ENCODE measurements at places on chromosomes 4 and X.

DNA sequence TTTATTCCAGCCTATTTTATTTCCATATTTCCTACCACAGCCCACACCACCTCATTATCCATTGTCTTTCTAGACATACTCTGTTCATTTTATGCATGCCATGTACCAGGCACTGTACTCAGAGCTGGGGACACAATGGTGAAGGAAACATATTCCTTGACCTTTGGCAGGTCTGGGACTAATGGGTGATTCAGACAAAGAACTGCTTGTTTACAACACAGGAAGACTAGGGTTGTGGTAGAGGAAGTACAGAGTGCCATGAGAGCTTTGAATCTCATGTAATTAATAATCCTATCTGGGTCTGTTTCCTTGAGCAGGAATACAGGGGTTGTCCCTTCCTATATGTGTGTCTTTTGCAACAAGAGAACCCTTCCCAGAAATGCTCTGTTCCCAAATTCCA is 75.1 kb upstream of the NUDT10 start:
- no peak for DNase-seq

DNA sequence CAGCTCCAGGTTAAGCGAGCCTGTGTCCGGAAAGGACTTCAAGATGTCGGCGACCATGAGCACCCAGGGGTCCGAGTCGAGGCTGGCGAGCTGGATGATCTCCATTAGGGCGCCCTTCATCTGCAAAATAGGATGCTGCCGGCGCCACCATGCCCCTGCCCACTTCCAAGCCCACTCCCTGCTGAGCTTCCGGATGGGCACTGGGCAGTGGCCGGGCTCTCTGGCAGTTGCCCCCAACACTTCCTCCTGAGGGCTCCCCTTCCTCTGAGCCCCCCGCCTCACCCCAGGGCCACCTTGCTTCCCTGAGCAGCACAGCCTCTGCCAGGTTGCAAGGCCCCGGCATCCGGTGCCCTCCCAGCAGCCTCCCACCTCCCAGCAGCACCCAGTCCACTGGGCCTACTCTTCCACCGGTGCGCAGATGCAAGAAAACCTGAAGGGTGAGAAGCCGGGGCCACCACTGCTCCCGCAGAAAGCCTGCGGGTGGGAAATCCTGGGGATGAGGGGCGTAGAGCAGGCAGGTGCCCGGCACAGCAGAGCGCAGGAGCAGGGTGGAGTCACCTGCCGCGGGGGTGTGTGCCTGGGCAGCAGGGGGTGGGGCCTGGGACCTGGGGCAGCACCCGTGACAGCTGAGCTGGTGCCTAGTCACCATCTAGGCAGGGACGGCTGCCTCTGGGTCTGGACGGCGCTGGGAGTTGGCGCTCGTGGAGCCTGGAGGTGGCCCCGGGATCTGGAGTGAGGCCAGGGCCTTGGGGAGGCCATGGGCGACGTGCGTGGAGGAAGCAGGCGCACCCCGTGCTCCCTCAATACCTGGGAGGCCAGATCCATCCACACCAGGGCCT is 17.0 kb downstream of the NELFA start:
- DNase-seq: peak; percentile 44

DNA sequence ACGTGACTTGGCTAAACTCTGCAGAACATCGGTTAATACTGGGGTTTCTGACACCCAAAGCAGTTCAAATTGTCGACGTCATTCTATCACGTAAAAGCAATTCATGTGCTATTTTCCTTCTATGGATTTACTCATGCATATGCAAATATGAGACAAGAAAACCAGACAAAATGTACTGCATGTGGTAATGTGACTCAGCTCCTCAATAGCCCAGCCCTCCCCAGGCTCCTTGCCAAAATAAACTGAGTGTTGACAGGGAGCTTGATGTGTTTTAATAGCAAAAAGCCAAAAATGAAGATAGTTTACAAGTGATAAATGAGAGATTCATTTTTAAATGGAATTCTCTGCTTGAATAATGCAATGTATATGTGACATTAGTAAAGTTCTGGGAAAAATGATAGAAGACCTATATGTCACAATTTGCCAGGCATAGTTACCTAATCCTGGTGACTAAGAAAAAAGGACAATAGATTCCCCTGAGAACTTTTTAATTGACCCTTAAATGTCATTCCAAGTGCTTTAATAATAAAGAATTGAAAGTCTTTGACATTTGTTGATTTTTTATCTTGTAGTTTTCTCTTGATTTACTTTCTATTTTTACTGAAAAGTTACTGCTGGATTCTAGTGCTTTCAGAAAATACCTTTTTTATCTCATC is 1700.6 kb upstream of the TENM3 start:
- DNase-seq: peak; percentile 6

DNA sequence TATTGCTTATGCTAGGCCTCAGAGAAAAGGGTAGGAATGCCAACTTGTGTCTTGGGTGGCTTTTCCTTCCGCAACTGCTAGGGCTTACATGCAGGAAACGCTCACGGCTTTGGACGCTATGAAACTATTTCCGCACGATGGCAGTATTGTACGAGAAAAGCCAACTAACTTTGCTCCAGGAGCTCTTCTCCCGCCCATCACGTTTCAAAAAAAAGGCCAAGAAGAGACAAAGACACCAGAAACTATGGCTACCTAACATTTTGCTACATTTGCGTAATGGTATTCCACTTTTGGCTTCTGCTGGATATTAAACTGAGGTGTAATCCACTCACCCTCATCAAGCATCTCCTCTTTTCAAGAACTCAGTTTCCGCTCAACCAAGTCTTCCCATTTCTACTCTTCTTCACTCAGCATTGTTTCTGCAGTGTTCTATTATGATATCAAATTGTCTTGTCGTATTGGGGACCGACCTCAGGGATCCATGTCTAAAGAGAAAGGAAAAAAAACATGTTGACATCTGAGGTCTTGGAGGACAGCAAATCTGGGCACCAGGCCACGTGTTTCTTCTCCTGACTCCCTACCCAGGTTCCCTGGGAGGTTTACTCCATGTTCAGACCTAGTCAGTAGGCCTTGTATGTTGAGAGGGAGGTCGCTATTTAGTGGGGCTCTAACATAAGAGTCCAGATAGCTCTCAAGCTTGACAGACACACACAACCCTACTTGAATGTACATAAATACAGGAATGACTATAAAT is 239.4 kb upstream of the STK26 start:
- no peak for DNase-seq

DNA sequence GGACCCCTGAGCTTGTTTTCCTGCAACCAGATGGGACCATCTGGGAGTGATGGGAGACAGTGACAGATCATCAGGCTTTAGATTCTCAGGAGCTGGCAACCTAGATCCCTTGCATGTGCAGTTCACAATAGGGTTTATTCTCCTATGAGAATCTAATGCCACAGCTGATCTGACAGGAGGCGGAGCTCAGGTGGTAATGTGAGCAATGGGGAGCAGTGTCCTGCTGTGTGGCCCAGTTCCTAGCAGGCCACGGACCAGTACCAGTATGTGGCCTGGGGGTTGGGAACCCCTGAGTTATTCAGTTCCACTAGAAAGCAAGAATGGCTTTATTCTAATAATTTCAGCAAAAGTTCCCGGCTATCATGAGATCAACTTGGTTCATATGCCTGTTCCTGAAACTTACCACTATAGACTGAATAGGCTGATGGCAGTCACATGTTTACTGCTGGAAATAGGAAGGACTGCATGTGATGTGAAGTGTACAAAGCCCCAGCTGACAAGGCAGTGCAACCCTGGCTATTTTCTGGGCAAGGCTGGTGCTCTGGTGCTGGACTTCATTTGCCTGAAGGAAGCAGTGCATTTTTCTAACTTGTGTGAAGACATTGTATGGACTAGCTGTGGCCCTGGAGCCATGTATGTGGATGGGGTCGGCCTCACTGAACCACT is 107.2 kb downstream of the SPRY1 start:
- no peak for DNase-seq

GRCh38 chr4:8097721-8098345 is 60.8 kb downstream of the ABLIM2 start:
- no peak for DNase-seq

- DNase-seq: no peak
Measured at GRCh38 chr4:143391261-143391660, 54.6 kb downstream of the GAB1 start.

DNA sequence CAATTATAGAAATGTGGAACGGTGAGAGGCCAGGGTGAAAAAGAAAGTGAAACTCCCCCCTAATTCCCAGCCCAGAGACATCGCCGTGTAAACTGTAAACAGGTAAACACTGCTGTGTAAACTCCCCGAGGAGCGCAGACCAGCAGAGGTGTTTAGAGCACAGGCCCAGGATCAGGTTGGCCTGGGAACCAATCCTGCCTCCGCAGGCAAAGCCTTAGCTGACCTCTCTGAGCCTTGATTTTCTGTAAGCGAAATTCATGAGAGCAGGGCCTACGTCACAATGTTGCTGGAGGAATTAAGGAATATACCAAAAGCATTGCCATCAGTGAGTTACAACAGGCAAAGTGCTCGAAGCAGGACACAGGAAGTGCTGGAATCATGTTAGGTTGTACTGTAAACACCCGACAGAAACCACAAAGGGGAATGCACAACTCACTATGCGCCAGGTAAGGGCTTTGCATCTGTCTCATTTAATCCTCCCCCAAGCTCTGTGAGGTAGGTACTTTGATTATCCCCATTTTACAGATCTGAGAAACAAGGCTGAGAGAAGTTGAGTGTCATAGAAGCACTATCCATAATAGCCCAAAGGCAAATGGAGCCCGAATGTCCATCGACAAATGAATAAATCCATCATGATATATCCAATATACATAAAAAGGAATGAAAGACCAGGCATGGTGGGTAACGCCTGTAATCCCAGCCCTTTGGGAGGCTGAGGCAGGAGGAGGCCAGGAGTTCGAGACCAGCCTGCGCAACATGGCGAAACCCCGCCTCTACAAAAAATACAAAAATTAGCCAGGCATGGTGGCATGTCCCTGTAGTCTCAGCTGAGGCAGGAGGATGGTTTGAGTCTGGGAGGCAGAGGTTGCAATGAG is 30.7 kb upstream of the KIAA0232 start:
- no peak for DNase-seq

DNA sequence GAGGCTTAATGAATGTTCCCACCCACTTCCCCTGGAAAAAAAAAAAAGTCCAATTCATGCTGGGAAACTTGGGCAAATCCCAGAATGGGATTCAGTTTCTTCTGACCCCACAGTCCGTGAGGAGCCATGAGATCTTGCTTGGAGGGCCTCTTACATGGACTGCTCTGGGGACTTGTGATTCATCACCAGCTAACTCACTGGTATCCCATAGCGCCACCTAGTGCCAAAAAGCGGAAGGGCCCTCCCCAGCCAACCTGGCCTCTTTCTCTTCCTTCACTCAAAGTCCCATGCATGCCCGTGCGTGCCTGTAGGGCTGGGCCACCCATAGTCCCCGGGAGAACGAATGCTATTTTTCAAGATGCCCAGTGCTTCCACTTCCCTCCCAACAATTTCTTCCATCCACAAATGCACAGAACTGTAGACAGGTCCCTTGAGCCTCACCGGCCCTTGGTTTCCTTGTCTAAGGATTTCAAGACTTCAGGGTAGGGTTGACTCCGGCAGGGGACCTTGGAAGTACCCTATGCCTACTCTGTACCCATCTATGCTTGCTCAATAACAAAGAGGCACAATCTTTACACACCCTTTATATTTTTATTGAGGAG is 5.1 kb downstream of the RTL5 start:
- peak; percentile 89 for DNase-seq

DNA sequence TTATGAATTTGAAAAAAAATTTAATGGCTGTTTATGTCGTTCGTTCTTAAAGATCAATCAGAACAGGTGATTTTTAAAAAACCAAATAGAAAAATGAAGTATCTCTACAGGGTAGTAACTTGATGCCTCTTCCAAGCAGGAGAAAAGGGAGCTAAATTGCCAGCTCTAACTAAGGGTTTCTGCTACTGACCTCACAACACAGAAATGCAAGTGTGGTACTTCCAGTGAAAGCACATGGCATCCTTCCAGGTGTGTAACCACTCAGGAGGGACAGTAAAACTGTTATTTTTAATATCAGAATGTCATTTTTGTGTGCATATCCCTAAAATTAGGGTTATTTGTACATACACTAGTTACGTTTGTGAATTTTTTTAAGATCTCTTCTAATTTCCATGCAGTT is 116.8 kb upstream of the ZCCHC13 start:
- DNase-seq: no peak

- no peak for DNase-seq
Measured at GRCh38 chr4:98996765-98997068, 1.2 kb downstream of the METAP1 start.

DNA sequence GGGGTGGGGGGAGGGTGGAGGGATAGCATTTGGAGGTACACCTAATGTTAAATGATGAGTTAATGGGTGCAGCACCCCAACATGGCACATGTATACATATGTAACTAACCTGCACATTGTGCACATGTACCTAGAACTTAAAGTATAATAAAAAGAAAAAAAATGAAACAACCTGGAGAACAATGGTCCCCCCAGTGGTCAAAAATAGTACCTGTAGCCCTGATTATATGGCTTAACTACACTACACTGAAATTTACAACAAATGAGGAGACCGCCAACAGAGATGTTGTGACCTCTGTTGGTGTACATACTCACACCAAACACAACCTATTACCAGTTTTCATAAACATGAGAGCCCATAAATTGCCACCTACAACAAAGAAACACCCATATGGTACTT is 7.3 kb upstream of the MAGEE1 start:
- no peak for DNase-seq

GRCh38 chr4:95825546-95825945 is 14.3 kb upstream of the PDHA2 start:
- DNase-seq: no peak

GRCh38 chrX:48910926-48911411 is 477 bp downstream of the SLC35A2 start:
- no peak for DNase-seq

- peak; percentile 37 for DNase-seq
Measured at GRCh38 chrX:31036895-31037294, 34.9 kb downstream of the FTHL17 start.

GRCh38 chr4:6058531-6059374 is 40.5 kb upstream of the C4orf50 start:
- no peak for DNase-seq

DNA sequence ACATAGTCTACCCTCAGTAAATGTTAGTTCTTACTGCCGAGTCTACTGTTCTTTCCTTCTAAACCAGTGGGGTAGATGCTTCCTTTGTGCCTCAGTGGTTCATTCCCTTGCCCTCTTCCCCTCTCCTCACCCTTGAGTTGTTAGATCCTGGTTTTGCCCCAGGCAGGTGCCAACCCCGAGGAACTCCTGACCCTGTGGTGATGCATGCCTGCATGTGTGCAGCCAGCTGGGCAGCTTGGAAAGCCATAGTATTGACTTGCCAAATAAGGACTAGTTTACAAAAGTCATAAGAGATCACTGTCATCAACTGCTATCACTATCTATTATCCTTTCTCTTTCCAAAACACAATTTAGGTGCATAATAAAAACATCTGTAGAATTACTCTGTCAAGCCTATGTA is 50.9 kb downstream of the REPS2 start:
- DNase-seq: peak; percentile 35

Measured in G401 (cell line).